ENCODE measurements at places on chromosomes 5 and 9.

DNA sequence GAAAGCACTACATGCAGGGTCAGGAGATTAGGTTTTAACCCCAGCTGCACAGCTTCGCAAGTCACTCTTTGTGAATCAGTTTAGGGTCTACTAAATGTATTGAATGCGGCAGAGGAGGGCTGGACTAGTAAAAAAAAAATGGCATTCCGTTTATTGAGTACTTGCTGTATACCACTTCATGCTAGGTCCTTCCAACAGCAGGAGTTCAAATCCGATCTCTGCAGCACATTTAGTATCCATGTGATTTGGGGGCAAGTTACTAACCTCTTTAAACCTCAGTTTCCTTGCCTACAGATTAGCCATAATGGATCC, 204.4 kb downstream of the SNCAIP start:
- no peak for DNase-seq

- no peak for DNase-seq
Observed at GRCh38 chr5:5756762-5757161, 334.3 kb downstream of the ICE1 start.

- DNase-seq = no peak
Observed at GRCh38 chr9:125243792-125244260, 2.7 kb upstream of the HSPA5 start.

DNA sequence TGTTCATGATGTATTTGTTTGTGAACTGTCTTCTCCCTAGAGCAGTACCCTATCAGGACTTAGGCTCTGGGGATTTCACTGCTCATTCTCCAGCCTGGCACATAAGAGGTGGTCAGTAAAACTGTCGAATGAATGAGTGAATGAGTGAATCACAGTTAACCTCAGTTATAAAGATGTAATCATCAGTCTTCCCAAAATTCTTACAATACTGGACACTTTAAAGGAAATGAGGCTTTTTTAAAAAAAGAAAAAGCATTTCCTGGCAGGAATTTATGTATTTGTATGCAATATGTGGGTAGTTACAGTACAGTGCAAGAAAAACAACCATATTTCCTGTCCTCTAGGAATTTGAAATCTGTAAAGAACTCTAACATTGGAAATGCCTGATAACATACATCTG, 59.6 kb downstream of the RAI14 start:
- peak; percentile 31 for DNase-seq

- DNase-seq = no peak
Observed at GRCh38 chr5:24222876-24223275, 421.9 kb downstream of the CDH10 start.

DNA sequence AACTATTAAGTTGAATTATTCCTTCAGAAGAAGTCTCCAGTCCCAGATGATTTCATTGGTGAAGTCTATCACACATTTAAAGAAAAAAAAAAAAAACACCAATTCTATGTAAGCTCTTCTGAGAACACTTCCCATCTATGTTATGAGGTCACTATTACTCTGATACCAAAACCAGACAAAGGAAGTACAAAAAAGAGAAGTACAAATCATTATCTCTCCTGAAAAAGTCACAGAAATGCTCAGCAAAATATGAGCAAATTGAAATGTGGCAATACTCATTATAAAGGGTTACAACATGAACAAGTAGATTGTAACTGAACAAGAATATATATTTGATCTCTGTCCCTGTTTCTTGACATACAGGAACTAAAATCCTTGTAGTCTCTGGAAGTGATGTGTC, 280.4 kb downstream of the TLE1 start:
- DNase-seq = no peak

- no peak for DNase-seq
Observed at GRCh38 chr5:10762776-10763500, 1.9 kb upstream of the DAP start.

GRCh38 chr5:32802764-32803163, 91.6 kb downstream of the NPR3 start:
- DNase-seq = no peak

DNA sequence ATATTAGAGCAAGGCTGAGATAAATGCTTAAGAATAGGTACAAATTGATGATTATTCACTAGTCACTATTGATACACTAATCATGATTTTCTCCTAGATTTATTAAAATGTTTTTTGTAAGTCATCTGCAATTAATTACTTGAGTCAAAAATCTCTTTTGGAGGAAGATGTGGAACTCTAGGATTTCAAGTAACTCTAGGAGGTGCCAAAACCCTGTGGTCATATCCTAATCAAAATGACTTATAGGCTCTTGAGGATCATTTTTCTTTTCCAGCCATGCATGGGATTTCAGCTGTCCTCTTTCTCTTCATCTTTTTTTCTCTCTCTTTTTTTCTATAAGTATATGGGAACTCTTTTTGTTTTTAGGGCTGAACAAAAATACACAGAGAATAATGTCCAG, 141.8 kb upstream of the CD180 start:
- peak; percentile 81 for DNase-seq

DNA sequence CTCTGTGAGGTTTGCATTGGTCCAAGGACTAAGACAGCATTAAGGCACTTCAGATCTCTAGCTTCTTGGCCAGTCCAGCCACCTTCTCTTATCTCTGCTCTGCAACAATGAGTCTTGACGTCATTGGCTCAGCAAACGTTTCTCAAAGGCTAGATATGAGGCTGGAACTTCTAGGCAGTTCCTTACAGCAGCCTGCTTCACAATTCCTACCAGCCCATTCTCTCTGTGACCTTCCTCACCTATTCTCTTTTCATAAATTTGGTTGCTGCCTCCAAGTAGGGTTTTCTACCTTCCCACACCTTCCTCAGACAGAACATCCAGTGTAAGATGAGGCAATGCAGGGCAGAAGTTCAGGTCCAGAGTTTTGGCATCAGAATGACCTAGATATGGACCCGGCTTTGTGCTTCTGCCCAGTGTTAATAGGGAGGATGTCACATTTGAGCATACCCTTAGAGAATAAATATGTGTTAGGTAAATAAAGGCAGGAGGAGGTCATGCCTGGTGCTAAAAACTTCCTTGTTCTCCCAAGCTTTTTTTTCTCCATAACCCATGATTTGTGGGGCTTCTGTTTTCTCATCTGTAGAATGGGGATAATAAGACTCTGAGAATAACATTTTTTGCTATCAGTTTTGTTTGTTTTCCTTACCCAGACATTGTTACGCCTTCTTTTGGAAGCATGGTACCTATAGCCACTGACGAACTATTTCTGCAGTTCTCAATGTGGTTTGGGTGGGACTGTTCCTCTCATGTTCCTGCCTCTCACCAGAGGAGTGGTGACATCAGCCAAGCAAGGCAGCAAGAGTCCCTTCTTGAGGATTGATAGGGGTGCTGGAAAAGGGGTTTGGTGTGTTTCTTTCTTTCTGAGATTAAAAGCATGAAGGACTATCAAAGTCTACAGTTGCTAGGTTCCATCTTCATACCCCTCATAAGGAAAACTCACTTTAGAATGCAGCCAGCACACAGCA, 220.6 kb upstream of the TRIM32 start:
- DNase-seq = no peak

DNA sequence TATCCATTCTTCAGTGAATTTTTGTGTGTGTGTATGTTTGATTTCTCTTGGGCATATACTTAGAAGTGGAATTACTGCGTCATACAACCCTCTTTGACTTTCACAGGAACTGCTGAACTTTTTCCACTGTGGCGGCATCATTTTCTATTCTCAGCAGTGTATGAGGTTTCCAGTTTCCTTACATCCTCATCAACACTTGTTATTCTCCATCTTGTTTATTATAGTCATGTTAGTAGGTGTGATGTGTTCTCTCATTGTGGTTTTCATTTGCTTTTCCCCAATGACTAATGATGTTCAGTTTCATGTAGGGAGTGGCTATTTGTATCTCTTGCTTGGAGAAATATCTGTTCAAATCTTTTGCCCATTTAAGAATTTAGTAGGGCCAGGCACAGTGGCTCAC, 2.6 kb downstream of the ZNF79 start:
- DNase-seq = no peak

- no peak for DNase-seq
Observed at GRCh38 chr9:69141851-69142250, 32.2 kb upstream of the TJP2 start.

DNA sequence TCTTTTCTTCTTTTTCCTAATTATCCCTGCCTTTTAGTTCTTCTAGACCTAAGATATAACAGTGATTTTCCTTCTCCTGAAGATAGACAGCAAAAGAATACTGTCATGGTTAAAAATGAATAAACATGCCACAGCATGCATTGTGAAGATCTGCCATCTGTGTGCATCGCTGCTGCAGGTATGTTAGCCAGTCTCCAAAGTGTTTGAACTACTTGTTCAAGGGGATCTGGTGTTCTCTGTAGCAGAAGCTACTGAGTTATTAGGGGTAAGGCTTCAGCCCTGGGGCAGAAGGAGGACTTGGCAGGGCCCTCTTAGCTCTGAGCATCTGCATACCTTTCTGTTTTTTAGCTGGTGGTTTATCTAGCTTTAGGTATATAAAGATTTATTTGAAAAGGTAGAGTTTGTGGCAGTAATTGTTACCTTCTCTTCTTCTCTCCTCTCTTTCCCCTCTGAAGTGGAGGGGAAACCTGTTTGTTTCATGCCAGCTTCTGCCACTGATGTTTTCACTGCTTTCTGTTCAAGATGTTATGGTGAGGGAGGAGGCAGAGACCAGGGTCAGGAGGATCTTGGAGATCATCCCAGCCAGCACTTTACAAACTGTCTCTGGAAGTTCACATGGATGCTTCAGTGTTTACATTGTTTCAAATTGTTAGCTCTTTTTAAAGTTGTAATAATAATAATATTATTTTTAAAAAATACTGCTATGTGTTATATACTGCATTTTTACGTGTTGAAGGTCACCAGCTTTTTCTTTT, 25.2 kb downstream of the GALNT10 start:
- DNase-seq = no peak

DNA sequence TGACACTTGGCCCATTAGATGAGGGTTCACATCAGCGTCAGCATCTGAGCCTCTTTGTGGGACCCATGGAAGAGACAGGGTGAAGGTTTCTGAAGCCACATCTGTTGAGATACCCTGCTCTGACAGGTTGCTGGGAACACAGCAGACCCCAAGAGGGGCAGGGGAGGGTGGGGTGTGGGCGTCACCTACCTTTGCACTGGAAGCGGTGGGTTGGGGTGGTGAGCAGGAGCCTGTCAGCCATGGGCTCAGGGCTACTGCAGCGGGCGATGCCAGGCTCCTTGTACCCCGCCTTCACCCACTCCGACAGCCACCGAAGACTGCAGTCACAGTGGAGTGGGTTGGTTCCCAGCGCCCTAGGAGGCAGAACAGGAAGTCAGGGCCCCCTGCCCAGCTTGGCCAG, 131.5 kb upstream of the PANK3 start:
- no peak for DNase-seq

DNA sequence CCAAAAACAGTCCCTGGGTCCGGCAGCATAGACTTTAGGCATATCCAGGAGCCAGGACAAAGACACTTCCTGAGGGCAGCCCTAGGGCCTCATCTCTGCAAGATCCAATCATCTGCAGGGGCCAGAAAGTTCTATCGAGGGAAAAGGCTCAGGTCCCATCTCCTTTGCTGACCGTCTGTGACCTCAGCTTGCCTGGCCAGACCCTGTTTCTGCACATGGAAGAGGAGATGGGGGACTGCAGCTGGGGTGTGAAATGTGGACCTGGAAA, 51.0 kb upstream of the FCN1 start:
- DNase-seq = no peak

DNA sequence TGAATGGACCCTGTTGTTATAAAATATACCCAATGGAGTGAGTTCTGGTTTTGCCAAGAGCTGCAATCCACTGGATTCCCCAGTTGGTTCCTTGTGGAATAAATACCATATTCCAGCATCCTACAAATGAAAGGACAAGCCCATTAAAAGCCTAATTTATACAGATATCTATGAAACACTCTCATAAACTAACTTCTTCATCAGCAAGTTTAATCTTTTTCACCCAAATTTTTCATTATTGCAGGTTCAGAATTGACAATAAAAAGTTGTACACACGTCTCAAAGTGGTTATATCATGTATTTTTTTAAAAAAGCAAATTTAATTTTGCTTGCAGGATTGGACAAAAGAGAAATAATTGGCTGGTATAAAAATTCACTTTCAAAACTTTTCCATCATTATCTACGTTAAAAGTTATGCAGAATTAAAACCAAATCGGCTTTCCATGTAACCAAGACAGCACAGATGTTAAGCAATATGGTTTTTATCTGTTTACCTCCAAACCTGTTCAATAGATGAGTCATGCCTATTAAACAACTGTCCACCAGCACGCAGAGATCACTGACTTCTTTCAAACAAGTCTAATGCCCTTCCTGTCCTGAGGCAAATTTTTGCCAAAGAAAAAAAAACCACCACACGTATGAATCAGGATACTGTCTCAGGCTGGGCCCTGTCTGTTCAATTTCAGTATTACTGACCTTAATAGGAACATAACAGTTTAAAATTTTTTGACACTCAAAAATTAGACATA, 42.5 kb downstream of the CEMIP2 start:
- peak; percentile 13 for DNase-seq

GRCh38 chr9:76751001-76751400, 13.2 kb upstream of the PCA3 start:
- no peak for DNase-seq
